ENCODE measurements at places on chromosomes 3 and 15. TPM values are rescaled to one million over a fixed set of nuclear protein-coding genes. Genes with fewer than 3 reads are reported as not detected.

The CPN2 gene
- not detected for total RNA-seq

The FBXO40 gene
- total RNA-seq: not detected

The SLC22A13 gene
- 2.6 TPM for total RNA-seq

The MDFIC2 gene
- total RNA-seq: not detected

The BFSP2 gene
- total RNA-seq: not detected

The NOX5 gene
- 0.22 TPM for total RNA-seq

Measured in placental epithelial cell (primary cell).